ENCODE measurements at places on chromosomes 2 and 18. TPM values are rescaled to one million over a fixed set of nuclear protein-coding genes. Genes with fewer than 3 reads are reported as not detected.

Gene DYNC1I2
- 34.6 TPM for total RNA-seq

Gene OTX1
- total RNA-seq: not detected

- H3K27me3 ChIP-seq: no peaks in the 10 kb centered on the region
- DNase-seq: peak; percentile 77
- H3K4me1 ChIP-seq: peaks cover 35% of the 10 kb centered on the region
- H3K27ac ChIP-seq: no peak overlapping the region
- H3K36me3 ChIP-seq: no peaks in the 10 kb centered on the region
Observed at GRCh38 chr18:70380915-70381896, 92.4 kb downstream of the SOCS6 start.

DNA sequence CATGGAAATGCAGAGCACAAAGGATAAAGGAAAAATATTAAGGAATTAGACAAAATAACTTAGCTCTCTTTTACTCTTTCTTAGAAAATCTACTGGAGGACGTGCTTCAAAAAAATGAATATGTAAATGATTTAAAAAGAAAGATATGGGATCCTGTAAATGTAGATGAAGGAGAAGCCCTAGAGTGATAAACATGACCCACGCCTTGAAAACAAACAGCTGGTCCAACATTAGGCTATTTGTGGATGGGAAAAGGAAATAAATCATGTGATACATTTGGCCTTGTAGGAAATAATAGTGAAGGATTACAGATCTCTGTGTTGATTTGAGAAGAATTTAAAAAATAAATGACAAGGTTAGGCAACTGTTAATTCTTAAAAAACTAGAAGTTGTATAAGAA lies 492.1 kb upstream of the SLC39A10 start:
- no peaks in the 10 kb centered on the region for H3K27me3 ChIP-seq
- no peaks in the 10 kb centered on the region for H3K36me3 ChIP-seq
- DNase-seq: no peak
- H3K4me1 ChIP-seq: no peaks in the 10 kb centered on the region
- H3K27ac ChIP-seq: no peak overlapping the region
- no peak overlapping the region for H3K4me3 ChIP-seq

DNA sequence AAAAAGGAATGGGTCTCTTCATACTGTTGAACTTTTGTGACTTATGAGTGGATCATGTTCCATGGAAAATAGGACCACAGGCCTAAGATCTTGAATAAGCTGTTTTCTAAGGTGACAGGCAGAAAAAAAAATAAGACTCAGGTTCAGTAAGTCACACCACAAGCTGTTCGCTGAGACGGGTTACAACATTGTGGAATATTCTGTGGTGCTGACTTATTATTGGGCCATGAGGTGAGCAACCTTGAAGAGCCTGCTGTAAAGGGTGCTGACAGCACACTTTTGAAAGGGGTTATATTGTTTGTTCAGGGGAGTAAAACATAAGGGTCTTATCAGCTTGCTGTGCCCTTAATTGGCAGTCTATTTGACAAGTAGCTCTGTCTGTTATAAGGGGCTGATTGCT lies 439.8 kb upstream of the SLC14A2 start:
- no peak for DNase-seq
- no peaks in the 10 kb centered on the region for H3K36me3 ChIP-seq
- H3K4me1 ChIP-seq: peaks cover 17% of the 10 kb centered on the region
- no peak overlapping the region for H3K4me3 ChIP-seq

Data from body of pancreas (tissue), 4 donors.